ENCODE measurements at places on chromosomes 13 and 19.

DNA sequence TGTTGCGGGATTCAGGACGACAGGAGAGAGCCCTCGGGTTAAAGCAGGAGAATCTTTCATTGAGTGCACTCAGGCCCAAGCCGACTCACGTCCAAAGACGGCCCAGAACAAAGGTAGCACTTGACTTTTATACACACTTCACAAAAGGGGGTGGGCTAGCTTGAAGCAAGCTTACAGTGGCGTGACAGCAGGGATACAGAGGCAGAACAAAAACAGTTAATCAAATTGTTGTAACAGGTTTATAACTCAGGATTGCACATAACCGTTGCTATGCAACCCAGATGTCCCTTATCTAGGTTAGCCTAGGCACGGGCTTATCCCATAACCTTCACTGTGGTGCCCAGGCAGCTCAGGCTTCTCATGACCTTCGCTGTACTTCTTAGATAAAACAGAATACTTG is 2.0 kb downstream of the MED25 start:
- no peak for DNase-seq

GRCh38 chr19:5456130-5456840 is 1.1 kb downstream of the ZNRF4 start:
- no peak for DNase-seq

DNA sequence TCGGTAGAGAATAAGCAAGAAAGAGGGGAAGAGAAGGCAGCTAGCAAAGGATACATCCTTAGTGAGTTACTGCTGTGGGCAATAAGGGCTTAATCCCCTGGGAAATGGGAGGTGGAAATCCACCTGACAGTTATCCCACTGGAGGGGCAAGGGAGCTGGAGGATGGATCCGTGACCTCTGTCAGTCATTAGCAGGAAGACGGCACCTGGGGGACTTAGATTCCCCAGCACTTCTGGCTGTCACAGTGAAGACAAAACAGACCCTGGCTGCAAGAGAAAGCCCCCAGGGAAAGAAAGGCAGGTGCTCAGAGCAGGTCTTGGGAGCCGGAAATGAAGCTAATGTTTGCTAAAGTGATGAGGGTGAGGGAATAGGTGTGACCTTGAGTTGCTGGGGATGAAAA is 70.4 kb upstream of the MRI1 start:
- DNase-seq = no peak

- DNase-seq = no peak
Measured at GRCh38 chr19:5193192-5193591, 147.4 kb downstream of the PTPRS start.

- peak; percentile 63 for DNase-seq
Measured at GRCh38 chr19:3471954-3472655, 8.2 kb downstream of the SMIM24 start.

GRCh38 chr13:50140153-50140552 is 124.9 kb downstream of the KCNRG start:
- no peak for DNase-seq
